ENCODE measurements at places on chromosomes 3 and 15.

DNA sequence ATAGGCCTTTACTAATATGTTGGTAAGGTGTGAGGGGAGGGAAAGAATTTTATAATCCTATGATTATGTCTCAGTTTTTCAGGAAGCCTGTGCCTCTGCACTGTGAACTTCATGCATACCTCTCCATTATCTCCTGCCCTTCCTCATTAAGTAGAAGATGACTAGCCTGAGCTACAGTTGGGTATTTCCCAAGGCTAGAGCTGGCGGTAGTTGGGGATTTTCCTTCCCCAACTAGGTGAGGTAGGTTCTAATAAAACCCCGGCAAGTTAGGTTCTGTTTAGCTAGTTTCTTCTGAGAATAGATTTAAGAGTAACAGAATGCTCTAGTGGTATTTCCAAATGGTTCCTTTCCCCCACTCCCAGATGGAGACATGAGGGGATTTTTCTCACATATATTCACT is 414.5 kb downstream of the GRM7 start:
- no peak for DNase-seq

DNA sequence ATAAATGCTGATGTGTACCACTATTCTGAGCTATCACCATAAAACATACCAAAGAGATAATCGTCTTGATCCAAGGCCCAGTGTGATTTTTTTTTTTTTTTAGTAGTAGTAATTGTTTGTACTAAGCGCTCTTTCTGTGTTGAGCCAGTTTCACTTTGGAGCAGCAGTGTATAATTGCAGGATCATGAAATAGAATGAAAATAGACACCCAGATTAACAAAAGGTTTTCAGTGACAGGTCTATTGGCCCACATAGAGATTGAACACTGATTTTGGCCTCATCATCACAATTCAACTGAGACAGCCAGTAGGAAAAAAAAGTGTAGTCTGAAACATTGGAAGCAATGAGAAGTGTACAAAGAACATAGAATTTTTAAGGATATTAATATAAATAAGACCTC is 749.8 kb downstream of the NAALADL2 start:
- DNase-seq: no peak

GRCh38 chr3:197752107-197752506 is 2.4 kb downstream of the FYTTD1 start:
- no peak for DNase-seq

- DNase-seq: no peak
These were observed 88.8 kb downstream of the DLG1 start for GRCh38 chr3:197209366-197210260.

DNA sequence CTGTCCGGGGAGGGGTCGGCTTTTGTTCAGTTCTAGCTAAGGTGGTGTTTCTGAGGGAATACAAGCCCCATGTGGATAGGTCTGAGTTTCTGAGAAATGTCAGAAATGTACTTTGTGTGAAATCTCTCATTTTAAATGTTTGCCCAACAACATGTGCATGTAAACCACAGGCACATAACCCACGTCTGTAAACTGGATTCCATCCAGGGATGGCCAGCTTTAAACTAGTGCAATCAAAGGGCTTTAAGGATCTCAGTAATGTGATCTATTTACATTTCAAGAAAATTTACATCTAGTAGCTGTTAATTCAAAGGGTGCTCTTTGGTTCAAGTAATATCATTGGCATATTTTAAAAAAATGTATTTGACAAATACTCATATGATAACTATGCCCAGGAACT is 52.0 kb downstream of the POLR2M start:
- DNase-seq: no peak

- DNase-seq: peak; percentile 50
These were observed 51.2 kb upstream of the ULK4 start for GRCh38 chr3:42012935-42013690.

DNA sequence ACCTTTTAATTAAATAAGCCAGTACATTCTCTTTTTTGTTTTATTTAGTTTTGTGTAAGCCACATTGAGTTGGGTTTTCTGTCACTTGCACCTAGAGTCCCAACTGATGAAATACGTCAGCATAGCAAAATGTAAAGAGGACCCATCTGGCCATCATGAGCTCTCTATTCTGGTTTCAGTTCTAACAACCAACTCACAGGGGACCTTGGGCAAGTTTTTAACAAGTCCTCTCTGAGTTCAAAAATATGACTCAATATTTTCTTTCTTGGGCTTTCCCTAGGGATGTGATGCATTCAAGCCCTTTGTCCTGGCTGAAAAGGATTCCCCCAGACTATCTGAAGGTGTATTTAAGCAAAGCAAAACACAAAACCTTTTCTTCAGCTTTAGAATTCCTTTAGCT is 32.9 kb downstream of the PLCH1 start:
- DNase-seq: no peak

DNA sequence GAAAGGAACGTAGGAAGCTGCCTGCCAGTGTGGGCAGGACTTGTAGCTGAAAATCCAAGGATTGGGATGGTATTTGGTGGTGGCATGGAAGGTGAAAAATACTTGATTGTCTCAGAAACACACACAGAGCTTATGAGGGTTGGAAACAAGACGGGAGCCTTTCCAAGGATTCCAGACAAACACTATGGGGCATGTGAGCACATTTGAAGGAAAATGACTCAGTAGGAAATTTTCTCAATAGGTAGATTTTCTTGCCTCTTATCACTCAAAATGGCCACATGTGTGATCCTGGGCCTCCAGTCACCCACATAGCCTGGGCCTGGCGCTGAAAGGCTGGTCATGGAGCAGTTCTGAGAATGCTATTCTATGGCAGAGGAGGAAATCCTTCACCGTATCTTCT is 47.4 kb downstream of the CCNL1 start:
- no peak for DNase-seq

GRCh38 chr15:55893852-55894251 is 99.6 kb downstream of the NEDD4 start:
- DNase-seq: no peak

DNA sequence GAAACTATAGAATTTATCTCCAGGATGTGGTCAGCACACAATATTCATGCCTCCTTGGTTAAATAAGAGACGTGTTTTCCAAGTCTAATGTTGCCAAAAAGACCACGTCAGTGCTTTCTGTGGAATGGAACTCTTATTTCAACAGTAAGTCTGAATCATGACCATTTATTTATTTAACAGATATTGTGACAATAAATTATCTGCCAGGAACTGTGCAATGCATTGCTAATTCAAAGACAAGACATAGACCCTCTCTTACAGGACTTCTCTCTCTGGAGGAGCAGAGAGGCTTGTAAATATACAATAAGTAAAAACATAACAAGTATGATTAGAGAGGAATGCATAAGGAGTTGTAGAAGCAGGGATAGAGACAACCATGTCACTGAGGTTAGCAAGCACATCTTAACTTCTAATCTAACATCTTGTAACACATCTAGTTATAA is 227.5 kb downstream of the DTWD1 start:
- no peak for DNase-seq

- DNase-seq: no peak
These were observed 85.4 kb downstream of the TIGIT start for GRCh38 chr3:114379266-114379665.

DNA sequence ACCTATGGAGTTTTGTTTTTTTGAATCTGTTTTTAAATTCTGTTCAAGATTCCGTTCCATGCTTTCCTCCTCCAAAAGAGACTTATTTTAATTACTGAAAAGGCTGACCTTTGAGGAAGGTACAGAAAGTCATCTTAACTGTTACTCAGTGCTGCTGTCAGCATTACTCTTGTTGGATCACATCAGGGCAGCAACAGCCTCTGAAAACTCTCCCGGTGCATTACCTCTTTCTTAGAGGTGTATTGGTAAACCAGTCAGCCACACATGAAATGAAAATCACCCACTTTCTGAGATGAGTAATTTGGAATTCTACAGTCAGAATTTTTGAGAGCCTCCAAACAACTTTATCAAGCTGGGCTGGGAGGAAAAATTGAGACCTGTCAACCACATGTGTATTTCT is 88.5 kb upstream of the LIMD1 start:
- DNase-seq: no peak

DNA sequence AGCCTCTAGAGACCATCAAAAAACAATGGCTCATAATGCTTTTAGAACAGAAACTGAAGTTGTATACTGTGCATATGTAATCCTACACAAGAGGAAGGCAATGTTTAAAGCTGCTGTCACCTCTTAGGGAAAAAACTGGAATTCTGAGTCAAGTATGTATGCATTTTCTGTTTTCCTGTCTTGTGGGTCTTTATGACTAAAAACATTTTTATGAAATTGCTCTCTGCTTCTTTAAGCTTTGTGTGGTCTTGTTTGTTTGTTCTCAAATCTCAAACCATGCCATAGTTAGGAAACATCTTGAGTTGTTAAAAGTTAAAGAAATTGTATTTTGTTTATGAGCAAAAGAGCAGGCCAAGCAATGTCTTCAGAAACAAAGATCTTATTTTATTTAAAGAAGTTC is 80.9 kb upstream of the SOX2 start:
- DNase-seq: no peak

- DNase-seq: peak; percentile 40
These were observed 85.6 kb downstream of the PDCD6IP start for GRCh38 chr3:33883951-33884561.

DNA sequence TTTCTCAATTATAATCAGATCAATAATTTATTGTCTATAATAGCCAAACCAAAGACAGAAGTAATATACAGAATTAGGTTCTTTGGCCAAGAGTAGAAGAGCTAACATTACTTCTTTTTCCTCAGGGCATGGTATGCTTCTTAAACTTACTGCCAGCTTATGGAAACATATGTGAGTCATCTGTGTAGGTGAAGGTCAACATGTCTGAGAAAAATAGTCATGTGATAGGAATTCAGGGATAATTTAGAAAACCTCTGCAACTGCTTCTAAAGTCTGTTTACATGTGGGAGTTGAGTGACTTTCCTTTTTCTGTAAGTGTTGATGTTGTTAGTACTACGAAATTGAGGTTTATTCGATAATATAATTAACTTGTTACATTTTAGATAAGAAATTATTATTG is 19.2 kb upstream of the MAP6D1 start:
- no peak for DNase-seq

DNA sequence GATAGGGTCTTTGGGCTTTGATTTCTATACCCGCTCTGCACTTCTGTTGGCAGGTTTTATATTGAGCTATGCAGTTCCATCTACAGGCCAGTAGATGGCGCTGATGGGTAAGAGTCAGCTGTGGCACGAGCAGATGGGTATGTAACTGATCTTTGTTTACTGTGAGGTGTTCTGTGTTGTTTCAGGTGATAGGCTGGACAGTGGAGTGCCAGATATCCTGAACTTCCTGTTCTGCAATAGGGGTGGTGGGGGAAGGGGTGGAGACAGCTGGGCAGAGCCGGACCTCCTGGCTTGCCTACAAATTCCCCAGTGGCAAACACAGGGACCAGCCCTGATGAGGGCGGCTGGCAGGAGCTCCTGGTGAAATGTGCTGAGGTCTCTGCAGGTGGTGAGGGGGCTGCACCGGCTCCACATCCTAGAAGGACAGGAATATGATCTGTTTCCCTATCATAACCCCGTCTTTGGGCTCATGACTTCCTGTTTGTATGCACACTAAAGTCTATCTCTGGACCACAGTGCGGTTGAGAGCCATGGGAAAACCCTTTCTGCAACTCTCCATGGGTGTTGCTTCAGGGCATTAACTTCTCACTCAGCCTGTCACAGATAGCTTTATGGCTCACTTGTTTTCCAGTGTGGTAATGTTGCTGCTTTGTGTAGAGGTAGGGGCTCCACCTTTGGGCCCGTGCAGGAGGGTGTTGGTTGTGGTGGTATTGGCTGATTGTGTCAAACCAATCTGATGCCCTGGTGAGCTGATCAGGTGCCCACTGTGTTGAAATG is 13.4 kb upstream of the FAM98B start:
- peak; percentile 79 for DNase-seq

DNA sequence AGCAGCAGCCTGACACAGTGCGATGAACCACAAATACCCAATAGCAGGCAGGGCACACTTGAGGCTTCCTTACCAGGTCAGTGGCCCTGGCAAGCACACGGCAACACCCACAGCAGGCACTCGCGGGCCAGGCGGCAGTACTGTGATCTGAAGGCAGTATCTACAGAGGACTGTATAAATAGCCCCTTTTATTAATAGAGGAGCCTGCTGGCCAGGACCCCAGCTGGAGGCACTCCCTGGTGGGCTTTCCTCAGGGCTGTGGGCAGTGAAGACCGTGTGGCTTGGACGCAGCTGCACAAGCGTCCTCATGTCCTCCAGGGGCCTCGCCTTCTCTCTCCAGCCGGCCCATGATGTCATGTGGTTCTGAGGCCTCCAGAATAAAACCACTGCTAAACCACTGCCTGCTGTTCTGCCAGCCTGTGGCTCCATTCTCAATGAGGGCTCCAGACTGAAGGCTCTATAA is 44.1 kb downstream of the LRIG1 start:
- no peak for DNase-seq

DNA sequence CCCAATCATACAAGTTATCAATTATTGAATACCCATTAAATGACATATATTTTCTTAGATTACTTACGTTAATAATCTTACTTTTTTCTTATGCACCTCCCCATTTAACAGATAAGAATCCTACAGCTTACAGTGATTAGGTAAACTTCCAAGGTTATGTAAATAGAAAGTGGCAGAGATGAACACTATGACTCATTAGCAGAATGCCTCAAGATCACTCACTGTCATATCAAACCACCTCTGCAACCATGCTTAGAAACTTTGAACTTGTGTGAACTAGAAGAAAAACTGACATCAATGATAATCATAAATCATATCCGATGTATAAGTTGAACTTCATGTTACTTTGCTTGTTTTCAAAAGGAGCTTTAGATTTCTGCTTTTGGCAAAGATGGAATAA is 911.6 kb upstream of the ARPP21 start:
- DNase-seq: no peak

DNA sequence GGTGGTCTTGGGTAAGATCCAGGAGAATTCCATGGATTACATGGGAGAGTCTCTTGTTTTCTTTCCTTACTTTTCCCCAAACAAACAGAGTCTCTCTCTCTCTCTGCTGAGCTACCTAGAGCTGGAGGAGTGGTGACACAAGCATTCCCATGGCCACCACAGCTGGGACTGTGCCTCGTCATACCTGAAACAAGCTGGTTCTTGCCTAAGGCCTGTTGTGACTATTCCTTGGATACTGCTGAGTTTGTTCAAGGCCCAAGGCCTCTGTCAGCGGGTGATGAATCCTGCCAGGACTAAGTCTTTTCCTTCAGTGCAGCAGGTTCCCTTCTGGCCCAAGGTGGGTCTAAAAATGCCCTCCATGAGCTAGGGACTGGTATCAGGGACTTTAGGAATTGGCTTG is 378.1 kb upstream of the ZNF385D start:
- no peak for DNase-seq

GRCh38 chr3:150775001-150775599 is 12.1 kb upstream of the SIAH2 start:
- no peak for DNase-seq

DNA sequence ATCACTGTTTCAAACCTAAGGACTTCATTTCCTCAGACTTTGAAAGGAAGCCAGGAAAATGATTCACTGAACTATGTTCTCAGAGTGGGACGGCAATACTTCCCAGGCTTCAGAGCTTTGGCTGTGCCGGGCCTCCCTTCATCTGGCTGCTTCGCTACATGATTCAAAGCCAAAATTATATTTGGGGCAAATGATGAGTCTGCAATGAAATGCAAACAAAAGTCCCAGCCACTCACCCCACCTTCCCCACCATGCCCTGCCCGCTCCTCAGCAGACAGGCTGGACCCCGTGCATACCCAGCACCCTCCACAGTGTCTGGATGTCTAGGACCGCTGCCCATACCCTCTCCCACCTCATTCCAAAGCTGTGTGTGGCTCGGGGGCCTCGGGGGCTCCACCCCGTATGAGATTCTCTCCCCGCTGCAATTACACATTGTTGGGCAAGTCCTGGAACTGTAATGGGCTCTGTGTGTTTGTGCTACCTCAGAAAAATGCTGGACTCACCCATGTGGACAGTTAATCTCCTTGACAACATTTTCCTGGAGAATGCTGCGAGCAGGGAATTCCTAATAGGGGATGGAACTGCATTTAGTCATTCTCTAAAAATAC is 32.2 kb downstream of the ATP10A start:
- no peak for DNase-seq

All from NCI-H524 (cell line).